ENCODE measurements at places on chromosomes 4 and X.

DNA sequence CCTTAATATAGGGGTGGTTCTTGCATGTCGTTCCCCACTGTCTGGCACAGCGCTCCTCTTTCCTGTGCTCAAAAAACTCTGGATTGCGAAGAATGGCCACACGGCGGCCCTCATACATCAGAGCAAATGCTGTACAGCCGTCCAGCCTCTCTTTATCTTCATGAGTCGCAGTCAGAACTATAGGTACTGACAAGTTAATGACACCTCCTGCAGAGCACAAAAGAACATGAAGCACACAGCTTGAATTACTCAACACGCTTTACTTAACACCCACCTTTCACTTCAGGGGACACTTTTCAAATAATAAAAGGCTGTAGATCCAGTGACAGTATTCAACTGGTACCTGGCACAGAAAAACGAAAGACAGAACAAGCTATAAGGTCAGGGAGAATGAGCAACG lies 65.3 kb downstream of the PAPSS1 start:
- DNase-seq = no peak

DNA sequence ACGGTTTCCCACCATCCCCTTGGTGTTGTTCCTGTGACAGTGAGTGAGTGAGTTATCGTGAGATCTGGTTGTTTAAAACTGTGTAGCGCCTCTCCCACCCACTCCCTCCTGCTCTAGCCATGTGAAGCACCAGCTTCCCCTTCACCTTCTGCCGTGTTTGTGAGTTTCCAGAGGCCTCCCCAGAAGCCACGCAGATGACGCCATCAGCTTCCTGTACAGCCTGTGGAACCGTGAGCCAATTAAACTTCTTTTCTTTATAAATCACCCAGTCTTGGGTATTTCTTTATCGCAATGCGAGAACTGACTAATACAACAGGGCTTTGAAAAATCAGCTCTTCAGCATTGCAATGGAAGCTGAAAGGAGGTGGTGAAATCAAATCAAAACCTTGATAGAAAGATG lies 50.0 kb downstream of the FGFBP1 start:
- DNase-seq = no peak

- DNase-seq = no peak
Observed at GRCh38 chrX:27917713-27918500, 63.3 kb downstream of the DCAF8L1 start.

- DNase-seq = no peak
Observed at GRCh38 chr4:139815778-139816601, 150.4 kb downstream of the MGST2 start.

DNA sequence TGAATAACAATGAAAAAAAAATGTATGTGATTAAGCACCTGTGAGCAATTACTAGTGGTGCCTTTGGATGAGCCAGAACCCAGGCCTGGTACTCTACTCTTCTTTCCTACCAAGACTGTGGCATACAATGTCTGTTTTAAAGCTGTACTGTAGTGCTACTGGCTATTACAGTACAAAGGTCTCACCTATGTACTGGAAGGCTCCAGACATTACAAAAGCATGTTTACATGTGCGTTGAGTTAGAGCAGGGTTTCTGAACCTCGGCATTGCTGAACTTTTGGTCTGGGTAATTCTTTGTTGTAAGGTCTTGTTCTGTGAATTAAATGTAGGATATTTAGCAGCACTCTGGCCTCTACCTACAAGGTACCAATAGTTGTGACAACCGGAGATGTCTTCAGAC lies 153.8 kb downstream of the SPATA18 start:
- no peak for DNase-seq

DNA sequence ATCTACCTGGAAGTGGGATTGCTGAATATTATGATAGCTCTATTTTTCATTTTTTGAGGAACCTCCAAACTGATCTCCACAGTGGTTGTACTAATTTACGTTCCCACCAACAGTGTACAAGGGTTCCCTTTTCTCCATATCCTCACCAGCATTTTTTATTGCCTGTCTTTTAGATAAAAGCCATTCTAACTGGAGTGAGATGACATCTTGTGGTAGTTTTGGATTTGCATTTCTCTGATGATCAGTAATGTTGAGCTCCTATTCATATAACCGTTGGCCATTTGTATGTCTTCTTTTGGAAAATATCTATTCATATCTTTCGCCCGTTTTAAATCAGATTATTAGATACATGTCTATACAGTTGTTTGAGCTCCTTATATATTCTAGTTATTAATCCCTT lies 101.8 kb downstream of the RASGEF1B start:
- no peak for DNase-seq

GRCh38 chrX:15525664-15526416 lies 25.2 kb downstream of the BMX start:
- DNase-seq = no peak

GRCh38 chr4:92060333-92060732 lies 243.4 kb upstream of the GRID2 start:
- DNase-seq = no peak

GRCh38 chr4:146132445-146132844 lies 43.1 kb upstream of the LSM6 start:
- DNase-seq = peak; percentile 30

Measured in activated CD4-positive, alpha-beta T cell treated with anti-CD3 and anti-CD28 coated beads for 24 hours (primary cell).